ENCODE measurements at places on chromosomes 13 and 19.

DNA sequence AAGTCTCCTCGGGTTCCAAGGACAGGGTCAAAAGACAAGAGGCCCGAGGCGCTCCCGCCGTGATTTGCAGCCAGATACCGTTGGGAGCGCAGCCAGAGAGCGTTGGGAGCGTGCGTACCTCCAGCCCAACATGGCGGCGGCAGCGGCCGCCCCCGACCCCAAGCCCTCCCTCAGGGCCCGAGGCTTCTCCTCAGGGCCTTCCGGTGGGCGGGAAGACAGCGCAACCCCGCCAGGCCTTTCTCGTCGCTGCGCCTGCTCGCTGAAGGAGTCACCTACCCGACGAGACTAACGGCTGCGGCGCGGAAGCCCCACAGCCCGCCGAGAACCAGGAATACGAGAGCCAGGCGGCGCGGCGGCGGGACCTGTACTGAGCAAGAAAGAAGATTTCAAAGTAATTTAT is 3.2 kb upstream of the ZNF850 start:
- DNase-seq: no peak
- peaks cover 21% of the 10 kb centered on the region for H3K4me1 ChIP-seq
- H3K36me3 ChIP-seq: peaks cover 47% of the 10 kb centered on the region
- no peak overlapping the region for H3K4me3 ChIP-seq

GRCh38 chr19:50565984-50566903 is 2.0 kb downstream of the LRRC4B start:
- H3K36me3 ChIP-seq: no peaks in the 10 kb centered on the region
- H3K4me3 ChIP-seq: no peak overlapping the region
- DNase-seq: no peak
- H3K27ac ChIP-seq: no peak overlapping the region
- H3K27me3 ChIP-seq: peaks cover 43% of the 10 kb centered on the region

DNA sequence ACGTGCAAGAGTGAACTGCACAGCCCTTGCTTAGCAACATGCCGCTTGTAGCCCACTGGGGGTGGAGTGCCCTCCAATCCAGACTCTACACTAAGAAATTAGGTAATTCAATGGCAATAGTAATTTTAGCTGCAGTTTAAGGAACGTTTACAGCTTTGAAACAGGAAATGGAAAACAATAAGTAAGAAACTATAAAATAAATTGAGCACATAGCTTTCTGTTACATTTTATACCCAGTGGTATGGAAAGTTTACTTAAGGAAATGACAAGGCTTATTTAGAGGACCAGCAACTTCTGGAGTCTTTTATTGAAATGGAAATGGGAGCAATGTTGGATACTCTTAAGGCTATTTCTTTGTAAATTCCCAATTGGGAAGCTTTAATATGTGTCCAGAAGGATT is 373.2 kb downstream of the KCNRG start:
- peaks cover 8% of the 10 kb centered on the region for H3K27me3 ChIP-seq
- H3K27ac ChIP-seq: no peak overlapping the region
- no peak for DNase-seq
- H3K36me3 ChIP-seq: no peaks in the 10 kb centered on the region

GRCh38 chr13:110643768-110644421 is 28.6 kb downstream of the NAXD start:
- H3K36me3 ChIP-seq: peaks cover 45% of the 10 kb centered on the region
- H3K4me1 ChIP-seq: peaks cover 11% of the 10 kb centered on the region
- DNase-seq: no peak
- H3K27me3 ChIP-seq: no peaks in the 10 kb centered on the region

GRCh38 chr19:29645911-29646310 is 19.4 kb upstream of the PLEKHF1 start:
- H3K36me3 ChIP-seq: no peaks in the 10 kb centered on the region
- H3K27ac ChIP-seq: no peak overlapping the region
- H3K4me1 ChIP-seq: peaks cover 25% of the 10 kb centered on the region
- DNase-seq: peak; percentile 30

DNA sequence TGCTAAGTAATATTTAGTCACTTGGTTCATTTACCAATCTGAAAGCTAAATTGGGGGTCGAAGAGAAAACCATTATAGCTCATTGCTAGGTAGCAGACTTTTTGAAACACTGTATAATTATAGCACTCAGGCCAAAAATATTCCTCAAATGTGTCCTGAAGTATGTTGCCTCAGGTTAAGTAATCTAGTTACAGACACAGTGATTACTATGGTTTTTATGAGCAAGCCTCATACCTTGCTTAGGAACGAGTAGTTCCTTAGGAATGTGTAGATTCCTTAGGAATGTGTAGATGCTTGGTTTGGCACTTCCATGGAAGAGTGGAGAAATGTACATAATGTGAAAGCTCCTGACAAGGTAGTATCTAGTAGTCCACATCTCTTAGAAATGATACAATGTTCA is 387.5 kb downstream of the LMO7 start:
- no peaks in the 10 kb centered on the region for H3K36me3 ChIP-seq
- no peak for DNase-seq
- no peak overlapping the region for H3K4me3 ChIP-seq
- no peaks in the 10 kb centered on the region for H3K4me1 ChIP-seq
- H3K27me3 ChIP-seq: peaks cover 2% of the 10 kb centered on the region

GRCh38 chr13:98105929-98106336 is 37.0 kb upstream of the FARP1 start:
- no peak for DNase-seq
- no peaks in the 10 kb centered on the region for H3K4me1 ChIP-seq
- H3K27me3 ChIP-seq: peaks cover 2% of the 10 kb centered on the region
- H3K4me3 ChIP-seq: no peak overlapping the region

GRCh38 chr13:29575098-29575497 is 20.4 kb downstream of the SLC7A1 start:
- H3K27me3 ChIP-seq: no peaks in the 10 kb centered on the region
- no peak overlapping the region for H3K27ac ChIP-seq

DNA sequence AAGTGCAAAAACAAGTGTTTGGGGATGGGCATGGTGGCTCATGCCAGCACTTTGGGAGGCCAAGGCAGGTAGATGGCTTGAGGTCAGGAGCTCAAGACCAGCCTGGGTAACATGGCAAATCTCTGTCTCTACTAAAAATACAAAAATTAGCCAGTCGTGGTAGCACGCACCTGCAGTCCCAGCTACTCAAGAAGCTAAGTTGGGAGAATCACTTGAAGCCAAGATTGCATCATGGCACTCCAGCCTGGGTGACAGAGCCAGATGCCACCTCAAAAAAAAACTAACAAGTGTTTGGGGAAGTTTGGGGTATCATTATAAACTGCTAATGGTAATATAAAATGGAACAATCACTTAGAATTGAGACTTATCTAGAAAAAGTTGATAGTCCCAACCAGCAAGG is 24.6 kb downstream of the XPO4 start:
- DNase-seq: no peak
- peaks cover 10% of the 10 kb centered on the region for H3K4me1 ChIP-seq
- H3K4me3 ChIP-seq: no peak overlapping the region
- peaks cover 16% of the 10 kb centered on the region for H3K36me3 ChIP-seq
- no peak overlapping the region for H3K27ac ChIP-seq

GRCh38 chr13:71867131-71867814 is at the start of gene DACH1:
TSS of gene DACH1 (minus strand) at chr13:71867204.
- H3K4me1 ChIP-seq: peaks cover 19% of the 10 kb centered on the region
- H3K4me3 ChIP-seq: peak within 1 kb of the TSS; percentile 43
- peaks cover 65% of the 10 kb centered on the region for H3K27me3 ChIP-seq
- no peaks in the 10 kb centered on the region for H3K36me3 ChIP-seq
- peak; percentile 36 for DNase-seq

- H3K4me3 ChIP-seq: no peak overlapping the region
- no peak for DNase-seq
- H3K27ac ChIP-seq: no peak overlapping the region
These were observed 134.8 kb downstream of the B3GLCT start for GRCh38 chr13:31334547-31334946.

DNA sequence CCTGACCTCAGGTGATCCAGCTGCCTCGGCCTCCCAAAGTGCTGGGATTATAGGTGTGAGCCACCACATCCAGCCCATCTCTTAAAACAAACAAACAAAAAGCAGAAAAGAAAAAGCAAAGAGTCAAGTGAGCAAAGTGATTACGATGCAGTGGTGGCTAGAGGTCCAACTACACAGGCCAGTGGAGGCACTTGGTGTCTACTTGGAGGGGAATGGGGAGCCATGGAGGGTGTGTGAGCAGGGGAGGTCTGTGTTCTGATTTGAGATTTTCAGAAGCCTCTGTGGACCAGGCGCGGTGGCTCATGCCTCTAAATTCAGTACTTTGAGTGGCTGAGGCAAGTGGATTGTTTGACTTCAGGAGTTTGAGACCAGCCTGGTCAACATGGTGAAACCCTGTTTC is 6.6 kb downstream of the COLGALT1 start:
- peaks cover 8% of the 10 kb centered on the region for H3K4me1 ChIP-seq
- H3K36me3 ChIP-seq: peaks cover 52% of the 10 kb centered on the region
- DNase-seq: no peak
- H3K27ac ChIP-seq: peak overlapping the region; percentile 27

DNA sequence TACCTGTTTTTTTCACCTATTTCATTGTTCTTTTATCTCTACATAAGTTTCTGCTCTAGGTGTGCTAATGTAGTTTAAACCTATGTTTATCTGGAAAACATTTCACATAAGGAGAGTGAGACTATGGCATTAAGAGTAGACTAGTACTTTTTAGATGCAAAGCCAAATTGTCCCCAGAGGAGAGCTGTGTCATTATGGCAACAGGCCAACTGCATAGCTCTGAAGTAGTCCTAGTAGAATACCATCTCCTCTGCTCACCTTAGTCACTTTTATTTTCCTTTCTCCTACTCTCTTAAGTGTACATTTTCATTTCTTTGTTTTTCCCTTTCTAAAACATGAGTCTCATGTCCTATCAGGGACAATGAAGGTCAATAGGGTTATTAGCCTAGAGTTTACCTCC is 123.1 kb downstream of the ITGBL1 start:
- H3K27me3 ChIP-seq: peaks cover 3% of the 10 kb centered on the region
- no peaks in the 10 kb centered on the region for H3K4me1 ChIP-seq
- H3K4me3 ChIP-seq: no peak overlapping the region

DNA sequence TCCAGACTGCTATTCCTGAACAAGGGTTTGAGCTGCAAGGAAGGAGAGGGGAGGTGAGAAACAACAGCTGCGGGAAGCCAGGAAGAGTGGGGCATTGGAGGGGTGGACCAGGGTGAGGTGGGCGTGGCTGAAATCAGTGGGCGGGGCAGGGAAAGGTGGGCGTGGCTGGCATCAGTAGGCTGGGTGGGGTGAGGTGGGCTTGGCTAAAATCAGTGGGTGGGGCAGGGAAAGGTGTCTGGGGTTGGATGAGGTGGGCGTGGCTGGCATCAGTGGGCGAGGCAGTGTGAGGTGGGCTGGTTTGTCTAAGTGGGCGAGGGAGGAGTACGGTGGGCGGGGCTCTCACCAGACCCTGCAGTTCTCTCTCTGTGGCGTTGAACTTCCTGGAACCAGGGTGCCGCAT is 87.6 kb downstream of the MUC16 start:
- H3K27me3 ChIP-seq: no peaks in the 10 kb centered on the region
- no peaks in the 10 kb centered on the region for H3K4me1 ChIP-seq

DNA sequence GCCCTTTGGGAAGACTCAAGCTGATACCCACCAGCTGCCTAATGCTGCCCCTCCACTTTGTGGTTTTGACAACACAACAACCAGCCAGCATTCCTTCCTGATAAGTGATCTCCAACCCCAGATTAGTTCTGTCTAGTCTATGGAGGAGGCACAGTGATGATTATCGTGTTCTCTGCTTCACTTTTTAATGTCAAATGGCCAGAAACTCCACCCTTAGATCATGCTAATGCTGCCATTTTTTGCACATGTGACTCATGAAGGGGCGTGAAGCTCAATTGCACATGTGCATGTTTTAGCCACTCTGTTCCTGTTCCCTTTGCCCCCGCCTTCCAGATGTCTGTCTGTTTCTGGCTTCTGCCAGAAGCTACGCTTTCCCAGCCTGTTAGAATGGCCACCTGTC is 199.8 kb downstream of the COG6 start:
- DNase-seq: no peak
- peaks cover 5% of the 10 kb centered on the region for H3K27me3 ChIP-seq
- no peaks in the 10 kb centered on the region for H3K4me1 ChIP-seq
- no peak overlapping the region for H3K4me3 ChIP-seq
- H3K27ac ChIP-seq: no peak overlapping the region
- H3K36me3 ChIP-seq: peaks cover 2% of the 10 kb centered on the region

DNA sequence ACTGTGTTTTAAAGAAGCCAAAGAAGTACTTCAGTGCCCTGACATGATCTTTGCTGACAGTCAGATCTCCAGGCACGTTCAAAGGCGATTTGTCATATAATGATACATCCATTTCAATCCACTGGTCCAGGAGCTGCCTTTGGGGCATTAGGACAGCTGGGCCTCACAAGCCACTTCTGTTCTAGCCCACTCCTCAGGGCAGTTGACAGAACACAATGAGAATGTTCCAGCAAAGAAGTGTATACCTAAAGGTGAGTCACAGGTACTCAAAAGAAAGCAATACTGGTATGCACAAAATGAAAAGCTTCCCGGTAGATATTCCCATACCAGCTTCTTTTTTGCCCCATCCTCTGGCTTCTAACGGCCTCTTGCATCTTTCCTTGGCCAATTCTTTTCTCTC is 12.5 kb upstream of the MAP3K10 start:
- peaks cover 5% of the 10 kb centered on the region for H3K27me3 ChIP-seq
- DNase-seq: no peak
- no peak overlapping the region for H3K4me3 ChIP-seq

DNA sequence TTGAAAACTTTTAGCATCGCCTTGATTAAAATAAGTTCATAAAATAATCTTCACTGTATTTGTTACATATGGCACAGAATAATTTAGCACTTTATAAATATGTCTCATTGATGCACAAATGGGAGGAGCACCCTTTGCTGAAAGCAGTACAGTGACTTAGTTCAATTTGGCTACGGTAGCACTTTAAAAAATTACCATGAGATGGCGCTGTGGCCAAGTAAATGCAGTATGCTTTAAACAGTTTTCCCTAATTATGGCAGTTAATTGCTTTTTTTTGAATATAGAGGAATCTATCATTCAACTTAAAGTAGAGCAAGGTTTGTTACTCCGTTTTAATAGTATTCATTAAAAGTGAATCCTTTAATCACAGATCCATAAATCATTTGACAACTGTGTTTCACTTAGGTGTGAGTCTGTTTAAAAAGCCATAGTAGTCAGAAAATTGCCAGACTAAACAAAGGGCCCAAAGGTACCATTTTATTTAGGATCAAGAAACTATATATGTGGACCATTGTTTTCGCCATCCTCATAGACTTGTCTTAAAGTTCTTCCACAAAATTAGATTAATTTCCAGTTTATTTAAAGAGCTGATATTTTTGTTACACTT is 34.7 kb upstream of the ESD start:
- no peaks in the 10 kb centered on the region for H3K4me1 ChIP-seq
- H3K27me3 ChIP-seq: peaks cover 8% of the 10 kb centered on the region
- no peak overlapping the region for H3K4me3 ChIP-seq

DNA sequence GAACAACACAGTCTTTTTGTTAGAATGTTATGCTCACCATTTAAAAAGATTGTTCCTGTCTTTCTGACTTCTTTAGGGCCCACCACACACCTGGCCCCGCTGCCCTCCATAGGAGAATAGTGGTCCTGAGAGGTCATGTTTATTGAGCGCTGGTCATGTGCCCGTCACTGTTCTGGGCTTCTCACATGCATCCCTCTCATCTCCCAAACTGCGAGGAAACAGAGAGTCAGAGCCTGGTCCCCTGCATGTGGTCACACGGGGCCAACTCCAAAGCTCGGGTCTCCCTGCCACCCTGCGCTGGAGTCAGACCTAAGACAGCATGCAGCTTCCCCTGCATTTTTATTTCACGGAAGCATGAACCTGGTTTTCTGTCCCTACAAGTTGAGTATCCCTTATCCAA is 70.4 kb upstream of the GPR183 start:
- H3K4me3 ChIP-seq: no peak overlapping the region
- peaks cover 71% of the 10 kb centered on the region for H3K36me3 ChIP-seq
- peak; percentile 13 for DNase-seq
- H3K4me1 ChIP-seq: peaks cover 88% of the 10 kb centered on the region

- H3K4me1 ChIP-seq: peaks cover 58% of the 10 kb centered on the region
- H3K4me3 ChIP-seq: no peak overlapping the region
- peak overlapping the region; percentile 81 for H3K27ac ChIP-seq
- peaks cover 24% of the 10 kb centered on the region for H3K36me3 ChIP-seq
These were observed 20.1 kb downstream of the RASA3 start for GRCh38 chr13:114112231-114112825.

All from activated CD8-positive, alpha-beta T cell treated with anti-CD3 and anti-CD28 coated beads, Interleukin-2, amount 10 ng/mL, durations not matched to agents 7 days and 5 days (primary cell).